ENCODE measurements at places on chromosomes 11 and 22.

- no peaks in the 10 kb centered on the region for H3K27me3 ChIP-seq
- H3K4me3 ChIP-seq = no peak overlapping the region
- no peak overlapping the region for H3K27ac ChIP-seq
These were observed 368.5 kb downstream of the INSC start for GRCh38 chr11:15483205-15483604.

DNA sequence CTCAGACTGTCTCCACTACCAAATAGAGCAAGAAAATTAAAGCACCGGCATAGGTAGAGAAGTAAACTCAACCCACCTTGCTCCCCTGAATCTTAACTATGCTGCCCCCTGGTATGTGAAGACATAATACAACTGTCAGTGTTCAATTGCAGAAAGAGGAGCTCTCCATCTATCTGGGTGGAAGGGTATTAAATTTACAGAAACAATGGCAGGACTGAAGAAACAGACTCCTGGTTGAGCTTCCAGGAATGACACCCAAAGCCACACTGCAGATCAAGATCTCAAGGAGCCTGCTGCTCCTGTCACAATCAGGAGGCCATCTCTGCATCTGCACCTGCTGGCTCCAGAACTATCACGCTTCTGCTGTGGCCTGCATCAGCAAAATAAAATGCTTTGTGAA, 132.1 kb upstream of the BMAL1 start:
- no peaks in the 10 kb centered on the region for H3K4me1 ChIP-seq
- H3K36me3 ChIP-seq = no peaks in the 10 kb centered on the region
- no peak for DNase-seq
- H3K27ac ChIP-seq = no peak overlapping the region
- peaks cover 2% of the 10 kb centered on the region for H3K27me3 ChIP-seq

- no peaks in the 10 kb centered on the region for H3K4me1 ChIP-seq
- DNase-seq = no peak
- H3K4me3 ChIP-seq = no peak overlapping the region
These were observed 141.3 kb downstream of the ST3GAL4 start for GRCh38 chr11:126496576-126497337.

DNA sequence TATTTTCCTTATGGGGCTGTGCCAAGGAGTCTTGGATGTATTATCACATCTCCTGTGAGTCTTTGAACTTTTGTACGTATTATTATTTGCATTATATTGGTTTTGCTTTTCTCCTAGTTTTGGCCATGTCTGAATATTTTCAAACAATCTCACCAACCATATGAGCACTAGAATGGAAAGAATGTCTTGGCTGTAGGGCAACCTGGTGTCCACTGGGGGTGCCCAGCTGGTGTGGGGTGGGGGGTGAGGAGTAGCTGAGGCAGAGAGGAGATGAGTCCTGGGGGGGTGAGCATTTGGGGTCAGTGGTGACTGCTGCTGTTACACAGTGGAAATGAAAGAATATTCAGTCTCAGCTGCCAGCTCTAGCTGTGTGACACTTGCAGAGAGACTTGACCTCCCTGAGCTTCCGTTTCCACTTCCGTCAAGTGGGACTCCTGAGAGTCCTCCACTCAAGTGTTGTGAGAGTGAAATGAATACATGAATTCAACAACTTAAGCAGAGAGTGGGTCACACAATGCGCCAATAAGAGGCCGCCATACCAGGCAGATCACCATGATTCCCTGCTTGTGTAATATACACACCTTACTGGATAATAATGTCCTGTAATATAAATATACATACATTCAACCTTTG, 12.7 kb upstream of the PVALB start:
- no peak overlapping the region for H3K4me3 ChIP-seq
- DNase-seq = no peak
- H3K4me1 ChIP-seq = peaks cover 8% of the 10 kb centered on the region
- H3K36me3 ChIP-seq = no peaks in the 10 kb centered on the region

DNA sequence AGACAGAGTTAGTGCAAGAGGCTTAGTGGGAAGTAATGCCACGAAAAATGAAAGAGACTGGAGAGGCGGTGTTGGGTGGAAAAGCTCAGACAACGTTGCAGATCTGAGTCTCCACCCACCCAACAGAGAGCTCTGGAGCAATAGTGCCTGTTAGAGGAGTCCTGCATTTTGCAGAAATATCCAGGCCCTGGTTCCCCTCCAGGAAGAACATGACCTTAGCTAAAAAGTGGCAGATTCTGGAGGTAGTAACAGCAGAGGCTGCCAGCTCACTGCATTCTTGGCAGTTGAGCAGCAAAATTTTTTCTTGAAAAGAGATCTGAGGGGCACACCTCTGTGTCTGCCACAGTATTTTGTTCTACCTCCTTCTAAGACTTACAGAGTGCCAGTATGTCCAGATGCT, 27.7 kb upstream of the BIRC3 start:
- DNase-seq = no peak
- peaks cover 32% of the 10 kb centered on the region for H3K4me1 ChIP-seq
- no peaks in the 10 kb centered on the region for H3K27me3 ChIP-seq
- no peak overlapping the region for H3K4me3 ChIP-seq

DNA sequence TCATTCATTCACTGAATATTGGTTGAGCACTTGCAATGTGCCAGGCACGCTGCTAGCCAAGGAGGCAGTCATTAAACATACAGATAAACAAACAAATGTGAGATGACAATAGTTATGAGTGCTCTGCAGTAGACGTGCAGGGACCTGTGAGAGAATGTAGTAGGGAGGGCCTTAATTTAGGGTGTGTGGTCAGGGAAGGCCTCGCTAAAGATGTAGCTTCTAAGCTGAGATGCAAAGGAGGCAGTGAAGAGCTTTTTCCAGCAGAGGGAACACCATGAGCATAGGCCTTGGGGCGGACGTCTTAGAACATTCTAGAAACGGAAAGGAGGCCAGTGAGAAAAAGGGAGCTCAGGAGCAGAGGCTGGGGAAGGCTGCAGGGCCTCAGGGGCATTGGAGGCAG, 789 bp upstream of the NCF4 start:
- H3K27me3 ChIP-seq = no peaks in the 10 kb centered on the region
- peak overlapping the region; percentile 76 for H3K4me3 ChIP-seq
- peak overlapping the region; percentile 93 for H3K27ac ChIP-seq
- no peak for DNase-seq
- H3K36me3 ChIP-seq = peaks cover 16% of the 10 kb centered on the region

- no peaks in the 10 kb centered on the region for H3K36me3 ChIP-seq
- DNase-seq = no peak
These were observed 52.3 kb downstream of the SHISAL1 start for GRCh38 chr22:44260216-44261035.

GRCh38 chr11:69280994-69281393, 13.0 kb upstream of the MYEOV start:
- H3K4me1 ChIP-seq = no peaks in the 10 kb centered on the region
- no peaks in the 10 kb centered on the region for H3K27me3 ChIP-seq
- H3K36me3 ChIP-seq = no peaks in the 10 kb centered on the region

DNA sequence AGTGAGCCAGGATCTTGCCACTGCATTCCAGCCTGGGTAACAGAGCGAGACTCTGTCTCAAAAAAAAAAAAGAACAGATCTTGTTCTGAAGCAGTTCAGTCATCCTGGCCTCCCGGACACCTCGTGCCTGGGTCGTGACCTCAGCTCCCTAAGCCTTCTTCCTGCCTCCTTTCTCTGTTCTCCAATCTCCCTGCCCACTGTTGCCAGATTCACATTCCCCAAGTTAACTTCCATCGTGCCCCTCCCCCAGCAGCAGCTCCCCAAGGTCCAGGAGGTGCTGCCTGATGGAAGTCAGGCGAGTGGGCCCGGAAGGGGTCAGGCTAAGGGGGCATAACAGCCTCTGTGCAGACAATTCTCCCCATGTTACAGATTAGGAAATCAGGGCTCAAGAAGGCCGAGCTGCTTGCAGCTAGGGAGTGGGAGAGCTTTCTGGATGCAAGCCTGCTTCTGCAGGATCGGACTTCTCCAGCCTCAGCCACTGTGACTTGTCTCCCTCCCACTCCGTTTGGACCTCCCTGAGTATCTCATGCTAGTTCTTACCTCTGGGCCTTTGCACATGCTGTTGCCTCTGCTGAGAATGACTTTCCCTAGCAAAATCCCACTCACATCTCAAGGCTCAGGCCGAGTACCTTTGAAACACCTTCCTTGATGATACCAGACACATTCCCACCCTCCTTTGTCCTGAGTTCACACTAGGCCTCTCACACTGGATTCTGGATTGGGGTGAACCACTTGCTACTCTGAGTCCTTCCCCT, 14.3 kb upstream of the TMEM184B start:
- H3K27ac ChIP-seq = no peak overlapping the region
- H3K36me3 ChIP-seq = peaks cover 3% of the 10 kb centered on the region
